Transverse colon (tissue), 4 donors: ENCODE measurements at places on chromosomes 4 and X.

GRCh38 chr4:105619188-105619931, 66.9 kb downstream of the ARHGEF38 start:
- peak; percentile 64 for DNase-seq

DNA sequence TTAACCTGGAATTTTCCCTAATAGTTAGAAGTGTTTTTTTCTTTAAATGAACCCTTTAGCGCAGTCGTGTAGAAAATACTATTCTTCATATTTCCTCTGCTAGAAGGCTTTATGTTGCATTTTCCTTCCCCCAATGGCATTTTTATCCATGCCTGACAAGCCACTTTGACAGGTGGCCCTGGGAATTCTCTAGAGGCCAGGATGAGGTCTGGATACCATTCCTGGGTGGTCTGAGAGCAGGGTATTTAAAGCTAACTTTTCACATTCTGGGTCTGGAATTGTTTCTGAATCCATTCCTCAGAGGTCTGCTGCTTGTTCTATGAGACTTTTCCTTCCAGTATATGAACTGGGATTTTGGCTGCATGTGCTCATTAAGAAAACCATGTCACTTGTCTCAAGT, 31.2 kb upstream of the PDGFRA start:
- no peak for DNase-seq

- DNase-seq = no peak
These were observed 152.4 kb upstream of the BMPR1B start for GRCh38 chr4:94605241-94605805.

- no peak for DNase-seq
These were observed 20.7 kb downstream of the STX18 start for GRCh38 chr4:4521136-4521535.

GRCh38 chr4:70739496-70740337, 18.0 kb downstream of the RUFY3 start:
- no peak for DNase-seq

DNA sequence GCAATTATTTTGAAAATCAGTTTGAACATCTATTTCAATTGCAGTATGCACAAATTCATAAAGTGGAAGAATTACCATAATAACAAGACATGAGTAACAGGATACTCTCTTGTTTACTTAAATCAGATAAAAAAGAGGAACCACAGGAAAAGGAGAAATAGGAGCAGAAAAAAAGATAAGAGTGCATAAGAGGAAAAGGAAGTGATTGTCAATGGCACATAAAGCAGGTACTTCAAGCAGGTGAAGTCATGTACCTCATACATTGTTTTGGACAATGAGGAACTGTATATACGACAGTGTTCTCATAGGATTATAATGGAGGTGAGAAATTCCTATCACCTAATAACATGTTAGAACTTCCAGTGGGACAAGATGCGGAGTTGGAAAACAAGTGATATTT, 334.5 kb upstream of the PCDH7 start:
- DNase-seq = no peak

DNA sequence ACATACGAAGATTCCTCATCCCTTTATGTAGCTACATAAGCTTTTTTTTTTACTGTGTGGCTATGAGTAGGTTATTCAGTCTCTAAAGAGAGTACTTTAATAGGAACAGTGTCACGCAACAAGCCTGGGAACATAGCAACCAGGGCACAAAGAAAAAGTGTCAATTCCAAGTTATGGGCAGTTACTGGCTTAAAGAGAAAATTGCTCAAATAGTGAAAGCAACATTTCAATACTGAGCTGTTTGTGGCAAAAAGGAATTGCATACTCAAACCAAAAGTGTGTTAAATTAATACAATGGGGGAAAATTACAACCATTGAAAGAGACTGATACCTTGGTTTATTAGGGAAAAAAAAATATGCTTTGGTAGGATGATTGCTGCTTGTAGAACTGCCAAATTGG, 41.2 kb upstream of the ENOX2 start:
- DNase-seq = no peak

DNA sequence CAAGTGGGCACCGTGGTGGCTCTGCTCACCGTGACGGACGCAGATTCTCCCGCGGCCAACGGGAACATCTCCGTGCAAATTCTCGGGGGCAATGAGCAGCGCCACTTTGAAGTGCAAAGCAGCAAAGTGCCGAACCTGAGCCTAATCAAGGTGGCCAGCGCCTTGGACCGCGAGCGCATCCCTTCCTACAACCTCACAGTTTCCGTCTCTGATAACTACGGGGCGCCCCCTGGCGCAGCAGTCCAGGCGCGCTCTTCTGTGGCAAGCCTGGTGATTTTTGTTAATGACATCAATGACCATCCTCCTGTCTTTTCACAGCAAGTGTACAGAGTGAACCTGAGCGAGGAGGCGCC, 2.7 kb downstream of the FAT4 start:
- DNase-seq = peak; percentile 21

DNA sequence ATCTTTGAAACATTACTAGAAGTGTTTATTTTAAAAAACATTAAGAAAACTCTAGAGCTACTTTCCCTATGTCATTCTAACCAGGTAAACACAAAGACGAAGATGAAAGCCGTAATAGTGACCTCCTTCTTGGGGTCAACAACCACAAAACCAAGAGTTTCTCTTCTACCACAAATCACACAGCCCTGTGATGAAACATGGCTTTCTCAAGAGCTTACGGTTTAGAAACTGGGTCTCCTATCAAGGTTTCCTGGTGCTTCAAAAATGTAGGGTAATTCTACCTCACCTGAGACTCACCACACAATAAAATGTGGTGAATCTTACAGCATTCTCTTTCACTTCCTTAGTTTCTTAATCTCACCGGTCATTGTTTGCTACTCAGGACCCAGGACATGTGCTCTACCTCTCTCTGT, 50.9 kb downstream of the CORIN start:
- no peak for DNase-seq

GRCh38 chr4:108446556-108446955, 173.8 kb upstream of the RPL34 start:
- DNase-seq = peak; percentile 42

DNA sequence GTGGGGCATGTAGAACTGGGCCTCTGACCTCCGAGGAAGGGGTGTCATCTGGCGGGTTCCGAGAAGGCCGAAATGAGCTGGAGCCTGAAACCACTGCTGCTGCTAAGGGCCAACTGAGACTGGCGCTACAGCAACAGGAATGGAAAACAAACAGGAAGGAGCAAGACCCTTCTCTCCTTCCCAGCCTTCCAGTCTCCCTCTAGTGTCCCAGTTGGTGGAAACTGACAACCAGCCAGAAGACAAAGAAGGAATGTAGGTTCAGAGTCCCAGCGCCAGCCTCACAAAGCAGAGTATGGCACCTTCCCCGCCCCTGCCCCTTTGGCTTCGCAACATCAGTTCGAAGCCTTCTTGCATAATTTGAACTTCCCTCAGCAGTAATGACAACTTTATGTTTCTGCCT, 24.4 kb upstream of the PDZD4 start:
- no peak for DNase-seq

DNA sequence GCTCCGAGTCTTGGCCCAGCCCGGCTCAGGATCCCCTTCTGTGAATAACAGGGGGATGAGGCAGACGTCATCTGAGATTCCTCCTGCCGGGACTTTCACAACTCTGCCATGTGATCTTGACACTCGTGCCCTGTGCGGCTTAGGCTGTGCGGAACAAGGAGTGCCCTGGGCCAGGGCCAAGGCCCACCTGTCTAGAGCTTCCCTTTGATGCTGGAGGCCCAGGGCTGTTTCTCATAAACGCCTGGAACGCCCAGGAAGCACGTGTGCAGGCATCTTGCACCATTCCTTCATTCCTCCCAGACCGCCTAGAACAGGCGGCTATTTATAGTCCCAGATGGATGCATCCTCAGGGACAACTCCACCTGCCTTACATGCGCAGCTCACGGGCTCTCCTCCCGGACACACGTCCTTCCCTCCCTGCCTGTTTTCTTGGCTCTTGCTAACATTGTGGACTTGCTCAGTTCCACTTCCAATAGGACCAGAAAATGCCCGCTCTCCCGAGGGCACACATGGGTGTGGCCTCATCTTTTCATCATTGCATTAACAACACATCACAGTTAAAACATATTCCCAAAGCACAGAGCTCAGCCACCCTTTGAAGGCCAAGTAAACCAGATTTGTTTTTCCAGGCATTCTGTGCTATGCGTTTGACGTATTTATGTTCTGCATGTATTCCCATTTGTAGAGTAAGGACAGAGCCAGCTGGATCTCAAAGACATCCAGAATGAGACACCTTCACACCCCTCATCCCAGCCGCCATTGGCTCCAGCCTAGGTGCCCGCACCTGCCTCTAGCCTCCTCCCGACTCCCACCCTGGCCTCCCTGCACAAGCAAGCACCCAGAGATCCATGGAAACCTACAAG, 57.2 kb downstream of the ABLIM2 start:
- peak; percentile 84 for DNase-seq

DNA sequence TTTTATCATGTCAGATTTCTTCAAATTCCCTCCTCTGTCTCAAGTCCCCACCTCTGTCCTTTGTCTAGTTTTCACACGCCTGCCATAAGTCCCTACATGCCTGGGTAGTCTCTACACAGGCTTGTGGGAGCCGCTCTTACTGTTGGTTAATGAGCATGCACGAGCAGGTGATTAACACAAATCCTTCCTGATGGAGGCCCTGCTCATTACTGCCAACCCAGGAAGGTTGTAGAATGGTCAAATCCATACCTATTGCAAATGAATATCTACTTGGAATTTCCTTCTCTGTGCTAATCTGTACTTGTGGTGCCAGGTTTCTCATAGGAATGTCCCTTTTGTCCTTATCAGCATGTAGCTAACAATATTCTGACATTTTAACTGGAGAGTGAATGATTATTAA, 208.4 kb upstream of the HDX start:
- DNase-seq = no peak
